CD4-positive, alpha-beta T cell treated with Interleukin-10 for 1 hour (primary cell): ENCODE measurements at places on chromosomes 5 and 9.

GRCh38 chr9:101498323-101498722, 35.3 kb upstream of the RNF20 start:
- DNase-seq: no peak

- no peak for DNase-seq
These were observed 175.9 kb downstream of the CEMIP2 start for GRCh38 chr9:71592400-71592799.

DNA sequence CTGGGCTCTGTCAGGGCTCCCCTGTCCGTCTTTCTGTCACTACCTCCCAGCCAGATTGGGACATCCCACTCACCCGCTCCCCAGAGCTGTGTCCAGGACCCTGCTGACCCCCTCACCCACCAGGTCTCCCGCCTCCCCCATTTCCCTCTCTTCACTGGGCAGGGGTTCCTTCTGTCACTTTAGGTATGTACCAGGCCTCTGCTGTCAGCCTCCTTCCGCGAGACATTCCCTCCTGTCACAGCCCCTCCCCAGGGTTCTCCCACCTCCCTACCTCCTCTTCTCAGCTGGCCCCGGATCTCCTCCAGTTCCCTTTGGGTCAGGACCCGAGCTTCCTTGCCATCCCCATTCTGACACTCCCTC, 488 bp downstream of the POLR1E start:
- no peak for DNase-seq

GRCh38 chr5:17360879-17361278, 137.2 kb upstream of the TAF11L2 start:
- DNase-seq: no peak

DNA sequence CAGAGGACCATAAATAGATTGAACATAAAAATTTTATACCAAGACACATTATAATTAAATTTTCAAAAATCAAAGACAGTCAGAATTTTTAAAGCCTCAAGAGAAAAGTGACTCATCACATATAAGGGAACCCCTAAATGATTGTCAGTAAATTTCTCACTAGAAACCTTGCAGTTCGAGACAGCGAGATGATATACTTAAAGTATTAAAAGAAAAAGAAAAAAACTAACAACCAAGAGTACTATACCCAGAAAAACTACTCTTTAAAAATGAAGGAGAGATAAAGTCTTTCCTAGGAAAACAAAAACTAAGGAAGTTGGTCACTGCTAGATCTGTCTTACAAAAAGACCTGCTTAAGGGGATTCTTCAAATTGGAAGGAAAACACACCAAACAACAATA, 251.4 kb upstream of the MSX2 start:
- no peak for DNase-seq

DNA sequence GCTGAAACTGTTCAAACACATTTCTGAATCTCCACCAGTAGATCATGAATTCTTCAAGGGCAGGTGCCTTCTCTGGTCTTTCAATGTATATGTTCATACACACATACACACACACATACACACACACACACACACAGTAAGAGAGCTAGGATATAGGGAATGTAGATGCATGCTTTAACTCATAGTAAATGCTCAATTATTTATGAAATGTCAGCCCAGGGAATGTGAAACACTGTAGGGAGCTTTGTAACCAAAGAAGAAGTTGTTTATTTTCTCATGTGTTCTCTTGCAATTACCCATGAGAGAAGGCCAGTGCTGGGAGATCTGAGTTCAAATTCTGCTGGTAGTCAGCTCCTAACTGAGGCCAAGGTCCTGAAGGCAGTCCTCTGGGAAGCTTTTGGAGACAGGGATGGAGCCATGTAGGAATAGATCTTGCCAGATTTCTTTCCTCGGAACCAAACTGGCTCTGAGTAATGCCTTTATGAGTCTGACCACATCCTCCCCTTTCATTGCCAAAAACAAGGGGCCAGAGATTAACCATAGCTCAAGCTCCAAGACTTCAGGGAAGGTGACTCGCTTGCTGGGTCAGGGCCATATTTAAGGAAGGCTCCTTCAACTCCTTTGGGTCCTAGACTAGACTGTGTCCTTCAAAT, 487.0 kb upstream of the TNC start:
- DNase-seq: no peak

- DNase-seq: no peak
These were observed 11.7 kb downstream of the TAL2 start for GRCh38 chr9:105673850-105674387.

DNA sequence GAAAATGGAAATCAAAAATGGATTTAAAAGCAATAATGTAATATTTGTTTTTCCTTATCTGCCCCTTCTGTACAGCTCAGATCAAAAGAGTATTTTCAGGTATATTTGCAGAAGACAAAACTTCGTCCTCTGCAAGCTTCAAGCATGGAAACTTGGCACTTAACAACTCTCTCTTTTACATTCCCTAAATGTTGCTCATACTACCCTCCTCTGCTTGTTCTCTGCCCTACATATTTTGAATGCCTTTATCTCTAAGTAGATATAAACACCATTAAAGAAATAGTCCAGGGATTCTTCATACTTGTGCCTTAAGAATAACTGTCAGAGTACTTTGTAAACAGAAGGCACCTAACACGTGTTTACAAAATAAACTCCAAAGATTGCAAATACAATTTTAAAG, 19.2 kb upstream of the SMC2 start:
- DNase-seq: no peak

GRCh38 chr5:67301285-67301903, 104.8 kb upstream of the CD180 start:
- no peak for DNase-seq

DNA sequence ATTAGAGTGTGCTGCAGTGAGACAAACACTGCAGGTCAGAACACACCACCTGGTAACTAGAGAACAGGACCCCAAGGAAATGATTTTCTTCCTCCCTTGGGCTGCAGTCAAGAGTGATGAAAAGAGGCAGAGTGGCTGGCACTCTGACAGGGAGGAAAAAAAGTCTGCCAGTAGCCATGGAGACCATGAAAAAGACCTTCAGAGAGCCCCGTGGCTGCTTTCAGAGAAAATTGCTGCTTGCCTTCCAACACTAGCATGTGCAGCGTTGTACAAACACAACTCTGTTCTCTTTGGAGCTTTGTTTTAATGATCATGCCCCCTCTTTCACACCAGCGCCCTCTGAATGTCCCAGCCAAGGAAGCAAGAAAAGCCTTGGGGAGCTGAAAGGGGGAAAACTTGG, 68.8 kb downstream of the ANKRD55 start:
- no peak for DNase-seq

DNA sequence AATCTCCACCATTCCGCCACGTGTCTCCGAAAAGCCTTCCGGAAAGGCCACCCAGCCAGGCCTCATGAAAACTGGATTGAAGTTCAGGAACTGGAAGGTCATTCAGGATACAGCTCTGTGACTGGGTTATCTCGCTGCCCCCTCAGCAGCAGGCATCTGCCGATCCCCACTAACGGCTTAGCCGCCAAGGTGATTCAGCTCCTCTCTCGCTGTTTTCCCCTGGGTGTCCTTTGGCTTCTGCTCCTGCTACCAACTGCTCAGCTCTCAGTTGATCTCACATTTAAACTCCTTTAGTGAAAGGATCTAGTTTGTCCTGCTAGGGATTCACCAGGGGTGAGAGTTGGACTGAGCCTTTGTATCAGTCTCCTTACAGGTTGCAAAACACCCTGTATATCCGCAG, 2.2 kb upstream of the GDNF start:
- no peak for DNase-seq

- DNase-seq: no peak
These were observed 151.8 kb upstream of the VLDLR start for GRCh38 chr9:2469681-2470221.

- DNase-seq: no peak
These were observed 99.3 kb downstream of the SLIT3 start for GRCh38 chr5:169201597-169201996.

DNA sequence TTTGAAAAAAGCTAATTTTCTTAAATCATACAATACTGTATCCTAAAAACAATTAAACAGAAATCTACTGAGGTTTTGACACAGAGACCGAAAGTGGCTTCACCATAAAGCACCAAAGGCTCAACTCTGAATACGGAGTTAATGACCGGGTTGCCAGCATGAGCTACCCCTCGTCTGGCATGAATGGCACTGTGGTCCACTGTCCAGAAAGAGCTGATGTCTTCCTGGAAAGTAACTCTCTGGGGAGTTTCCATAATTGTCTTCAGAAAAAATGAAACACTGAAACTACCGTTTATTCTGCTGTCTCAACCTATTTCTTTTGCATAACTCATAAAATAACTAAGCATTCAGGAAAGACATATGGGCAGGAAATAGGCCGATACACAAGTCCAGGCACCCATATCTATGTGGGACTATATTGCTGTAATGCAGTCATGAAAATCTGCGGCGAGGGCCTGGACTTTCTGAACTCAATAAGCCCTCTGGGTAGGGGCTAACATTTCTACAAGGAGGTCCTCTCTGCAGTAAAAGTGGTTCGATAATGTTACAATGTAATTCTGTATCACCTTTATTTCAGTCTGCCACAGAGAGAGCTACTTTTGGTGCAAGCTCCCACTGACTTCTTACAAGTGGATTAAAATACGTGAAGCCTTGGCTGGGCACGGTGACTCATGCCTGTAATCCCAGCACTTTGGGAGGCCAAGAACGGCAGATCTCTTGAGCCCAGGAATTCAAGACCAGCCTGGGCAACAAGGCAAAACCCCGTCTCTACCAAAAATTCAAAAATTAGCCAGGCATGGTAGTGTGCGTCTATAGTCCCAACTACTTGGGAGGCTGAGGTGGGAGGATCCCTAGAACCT, 52.4 kb downstream of the ANKH start:
- no peak for DNase-seq

GRCh38 chr5:157067005-157067404, 8.1 kb upstream of the HAVCR1 start:
- DNase-seq: no peak

GRCh38 chr5:160360310-160360709, 10.1 kb downstream of the C1QTNF2 start:
- DNase-seq: no peak

DNA sequence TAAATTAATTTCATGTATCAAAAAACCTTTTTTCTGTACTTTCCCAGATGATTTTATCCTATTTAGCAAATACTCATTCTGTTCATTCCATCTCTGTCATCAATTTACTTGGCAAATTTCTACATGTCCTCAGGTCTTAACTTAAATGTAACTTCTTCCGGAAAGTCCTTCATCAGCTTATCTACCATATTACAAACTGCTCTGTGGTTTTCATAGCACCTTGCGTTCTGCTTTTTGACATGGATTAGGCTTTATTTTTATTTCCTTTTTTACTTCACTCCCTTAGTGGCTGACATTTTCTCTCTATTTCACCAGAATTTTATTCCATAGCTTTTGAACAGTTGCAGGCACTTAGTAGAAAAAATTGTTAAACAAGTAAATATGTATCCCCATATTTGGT, 1040.8 kb downstream of the TAF11L14 start:
- no peak for DNase-seq

DNA sequence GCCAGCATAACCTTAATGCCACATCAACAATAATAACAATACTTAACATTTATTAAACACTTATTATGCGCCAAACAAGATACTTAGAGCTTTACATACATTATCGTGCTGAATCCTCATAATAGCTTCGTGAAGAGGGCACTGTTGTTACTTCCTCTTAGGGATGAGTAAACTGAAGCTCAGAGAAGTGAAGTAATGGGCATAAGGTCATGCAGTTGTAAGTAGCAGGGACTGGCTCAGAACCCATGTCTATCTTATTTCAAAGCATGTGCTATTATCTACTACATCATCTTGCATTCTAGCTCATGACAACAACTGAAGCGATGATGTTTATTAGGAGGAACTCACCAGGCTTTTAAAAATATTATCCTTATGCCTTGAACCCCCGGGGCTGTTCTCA, 34.9 kb upstream of the PPP3R2 start:
- no peak for DNase-seq

- no peak for DNase-seq
These were observed 59.8 kb downstream of the IRF1 start for GRCh38 chr5:132430746-132431145.

- no peak for DNase-seq
These were observed 234.4 kb downstream of the ARHGAP26 start for GRCh38 chr5:143004361-143005145.

DNA sequence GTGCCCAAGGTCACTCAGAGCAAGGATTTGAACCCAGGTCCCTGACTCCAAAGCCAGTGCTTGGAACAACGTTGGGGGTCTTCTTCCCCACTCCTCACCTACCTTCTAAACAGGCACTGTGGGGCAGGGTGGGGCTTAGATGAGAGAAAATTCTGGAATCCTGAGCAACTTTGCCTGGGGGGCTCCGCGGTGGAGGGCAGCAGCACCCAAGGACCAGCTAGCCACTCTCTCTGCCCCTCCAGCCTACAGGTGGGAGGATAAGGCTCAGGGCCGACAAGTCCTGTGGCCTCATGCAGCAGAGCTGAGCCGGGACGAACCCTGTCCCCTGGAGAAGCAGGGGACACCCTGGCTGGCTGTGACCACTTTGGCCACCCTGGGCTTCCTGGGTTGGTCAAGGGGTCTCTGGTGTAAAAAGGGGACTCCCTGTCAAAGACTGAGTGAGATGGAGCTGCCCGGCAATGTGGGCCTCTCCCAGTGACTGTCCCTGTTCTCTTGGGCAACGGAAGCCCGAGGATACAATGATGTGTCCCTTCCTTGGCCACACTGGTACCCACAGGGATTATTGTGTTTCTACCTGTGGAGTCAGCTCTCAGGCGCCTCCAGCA, 26.5 kb downstream of the CEL start:
- DNase-seq: no peak
